ENCODE measurements at places on chromosomes 2 and 18. TPM values are rescaled to one million over a fixed set of nuclear protein-coding genes. Genes with fewer than 3 reads are reported as not detected.

GCKR gene
- total RNA-seq: 3.9 TPM

TEKT4 gene
- not detected for total RNA-seq

UGT1A6 gene
- not detected for total RNA-seq

IL1F10 gene
- total RNA-seq: not detected

LYPD6 gene
- 3.9 TPM for total RNA-seq

GPR17 gene
- not detected for total RNA-seq

PIEZO2 gene
- total RNA-seq: 1.9 TPM

CPS1 gene
- 10.4 TPM for total RNA-seq

ZNF396 gene
- total RNA-seq: 7.8 TPM

OTOS gene
- not detected for total RNA-seq

Data from breast epithelium (tissue), 4 donors.